ENCODE measurements at places on chromosomes 6 and 20.

GRCh38 chr20:5328268-5328667 lies 11.5 kb upstream of the PROKR2 start:
- DNase-seq: no peak

DNA sequence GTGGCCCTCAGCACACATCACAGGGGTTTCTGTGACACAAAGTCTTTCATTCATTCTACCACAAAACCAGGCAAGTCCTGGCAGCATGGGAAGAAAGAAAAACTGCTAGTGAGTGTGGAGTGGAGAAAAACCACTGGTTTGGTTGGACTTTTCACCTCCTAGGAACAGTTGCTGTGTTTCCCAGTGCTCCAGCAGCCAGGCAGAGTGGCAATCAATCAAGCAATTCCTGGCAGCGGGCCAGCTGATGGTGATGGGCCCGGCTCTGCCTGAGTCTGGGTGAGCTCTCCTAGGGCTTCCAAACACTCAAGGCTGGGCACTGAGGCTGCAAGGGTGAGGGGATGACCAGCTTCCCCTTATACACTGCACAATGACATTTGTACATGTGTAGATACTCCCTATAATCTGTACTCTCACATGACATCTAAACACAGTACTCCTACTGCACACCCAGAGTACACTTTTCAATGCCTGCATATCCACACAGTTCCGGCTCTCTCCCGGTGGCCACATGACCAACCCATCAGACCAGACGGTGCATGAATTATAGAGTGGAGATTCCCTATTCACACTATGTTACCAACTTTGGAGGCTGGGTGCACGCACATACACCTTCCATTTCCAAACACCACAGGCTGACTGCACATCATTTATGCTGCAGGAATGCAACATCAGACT lies 156.6 kb downstream of the UNC5CL start:
- DNase-seq: peak; percentile 18

DNA sequence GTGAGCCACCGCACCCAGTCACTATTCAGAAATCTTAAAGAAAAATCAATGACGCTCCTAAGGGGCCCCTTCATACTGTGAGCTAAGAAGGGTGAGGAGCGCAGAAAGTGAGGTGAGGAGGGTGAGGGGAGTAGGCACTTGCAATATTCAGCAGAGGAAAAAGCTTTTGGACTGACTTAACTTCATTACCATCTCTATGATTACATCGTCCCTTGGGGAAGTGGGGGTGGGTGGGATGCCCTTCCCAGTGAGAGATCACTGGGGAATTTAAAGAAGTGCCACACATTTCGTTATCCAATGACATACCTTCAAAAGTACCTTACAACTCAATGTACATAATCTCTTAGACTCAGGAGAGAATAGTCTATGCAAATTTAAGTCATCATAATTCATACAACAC lies 46.5 kb downstream of the SMLR1 start:
- DNase-seq: no peak

DNA sequence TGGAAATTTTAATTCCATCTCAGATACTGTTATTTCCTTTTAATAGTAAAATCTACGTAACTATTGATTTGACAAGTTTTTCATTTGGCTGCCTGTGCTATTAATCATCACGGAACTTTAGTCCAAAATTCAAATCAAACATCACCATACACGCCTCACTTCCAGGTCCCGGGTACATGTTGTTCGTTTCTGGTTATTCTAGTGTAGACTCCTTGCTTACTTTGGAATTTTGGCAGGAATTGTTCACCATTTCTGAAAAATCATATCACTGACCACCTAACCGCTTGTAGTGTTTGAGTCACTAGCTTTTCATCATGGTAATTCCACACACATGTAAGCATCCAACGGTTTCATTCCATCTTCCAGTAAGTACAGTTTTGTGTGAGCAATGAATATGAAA lies 98.0 kb upstream of the NHSL1 start:
- no peak for DNase-seq

GRCh38 chr6:125748406-125749172 lies 843 bp upstream of the HEY2 start:
- DNase-seq: no peak

DNA sequence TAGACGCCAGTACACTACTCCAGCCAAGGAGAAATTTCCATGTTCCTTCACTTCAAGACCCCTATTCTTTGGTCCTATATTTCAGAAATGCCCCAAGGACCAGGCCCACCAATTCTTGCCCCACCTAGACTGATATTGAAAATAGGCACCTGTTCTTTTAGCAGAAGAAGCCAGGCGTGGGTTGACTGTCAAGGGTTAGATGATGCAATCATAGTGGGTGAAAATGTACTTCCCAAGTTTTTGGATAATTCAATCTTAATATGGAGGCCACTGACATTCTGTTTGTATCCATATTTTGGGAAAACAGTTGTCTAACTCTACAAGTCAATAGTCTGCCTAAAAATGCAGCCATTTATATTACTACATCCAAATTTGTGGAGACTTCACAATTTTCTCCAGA lies 21.0 kb upstream of the SNAP91 start:
- no peak for DNase-seq

DNA sequence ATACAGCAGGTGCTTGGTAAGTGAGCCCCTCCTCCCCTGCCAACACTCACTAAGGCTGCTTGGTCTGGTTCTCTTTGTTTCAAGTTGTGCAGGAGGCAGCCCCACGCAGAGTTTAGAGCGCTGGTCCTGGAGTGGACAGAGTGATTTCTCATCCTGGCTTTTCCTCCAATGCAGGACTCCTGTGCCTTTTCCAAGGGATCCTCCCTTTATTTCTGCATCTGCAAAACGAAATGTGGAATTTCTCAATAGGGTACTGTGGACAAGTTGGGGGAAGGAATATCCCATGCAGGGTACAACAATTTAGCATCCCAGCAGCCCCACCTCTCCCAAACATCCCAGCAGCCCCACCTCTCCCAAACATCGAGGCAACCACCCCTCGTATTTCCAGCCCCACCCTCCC lies 30.6 kb upstream of the CCDC167 start:
- DNase-seq: no peak

GRCh38 chr6:21348504-21349195 lies 244.9 kb upstream of the SOX4 start:
- DNase-seq: no peak

DNA sequence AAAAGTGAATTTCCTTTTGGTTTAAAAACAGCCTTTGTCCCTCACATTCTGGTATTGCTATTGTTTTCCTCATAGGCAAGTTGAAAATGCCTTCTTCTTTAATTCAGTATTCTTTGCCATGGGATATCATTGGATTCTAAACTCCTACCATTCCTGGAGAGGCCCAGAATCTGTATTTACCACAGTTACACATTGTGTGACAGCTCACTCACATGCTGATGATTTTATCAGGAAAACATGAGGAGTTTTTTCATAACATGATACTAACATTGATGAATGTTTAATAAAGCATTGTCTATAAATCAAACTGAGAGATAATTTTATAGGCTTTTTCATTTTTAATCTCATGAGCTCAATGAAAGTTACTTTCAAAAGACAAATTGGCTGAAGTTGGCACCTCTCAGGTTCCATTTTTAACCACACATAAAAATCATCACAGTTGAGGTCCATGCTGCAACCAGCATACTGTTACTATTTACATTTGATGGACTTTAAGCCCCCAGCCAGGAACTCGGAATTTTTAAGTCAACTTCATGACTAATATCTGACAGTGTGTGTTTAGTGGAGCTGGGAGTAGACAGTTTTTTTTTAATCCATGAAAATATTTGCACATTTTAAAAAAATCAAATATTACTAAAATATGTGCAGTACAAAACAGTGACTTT lies 82.8 kb downstream of the FAM83B start:
- no peak for DNase-seq

- DNase-seq: no peak
Measured at GRCh38 chr20:20143646-20144045, 91.3 kb downstream of the CFAP61 start.

DNA sequence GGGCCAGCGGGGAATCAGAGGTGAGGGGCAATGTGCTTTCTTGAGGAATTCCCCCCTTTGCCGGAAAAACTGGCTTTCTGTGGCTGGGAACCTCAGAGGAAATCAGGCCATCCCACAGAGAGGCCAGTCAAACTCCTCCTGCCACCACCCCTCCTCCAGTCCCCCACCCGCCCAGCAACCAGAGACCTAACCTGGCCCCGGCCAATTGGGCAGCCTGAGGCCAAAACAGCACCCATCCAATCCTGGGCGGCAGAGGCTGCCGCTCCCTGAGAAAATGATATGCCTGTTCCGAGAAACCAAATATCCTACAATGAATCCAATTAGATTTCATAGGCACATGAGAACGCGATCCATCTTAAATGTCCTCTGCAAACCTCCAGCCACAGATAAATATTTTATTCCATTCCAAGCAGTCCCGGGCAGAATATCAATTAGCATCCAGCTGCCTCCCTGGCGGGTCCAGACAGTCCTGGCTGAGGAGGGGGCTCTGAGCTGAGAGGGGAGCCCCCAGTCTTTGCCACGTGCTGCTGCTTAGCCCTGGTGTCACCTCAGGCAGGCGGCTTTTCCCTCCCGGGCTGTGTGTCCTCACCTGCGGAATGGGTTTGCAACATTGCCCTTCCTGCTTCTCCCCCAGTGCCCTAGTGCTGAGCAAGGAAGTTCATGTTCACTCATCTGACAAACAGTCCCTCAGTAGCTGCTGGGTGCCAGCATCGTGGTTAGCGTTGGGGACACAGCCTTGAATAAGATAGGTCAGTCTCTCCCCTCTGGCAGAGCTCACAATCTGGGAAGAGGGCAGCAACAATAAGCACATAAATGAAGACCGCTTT lies 95.0 kb downstream of the DLGAP4 start:
- no peak for DNase-seq

- no peak for DNase-seq
Measured at GRCh38 chr20:63343460-63344445, 17.4 kb downstream of the CHRNA4 start.

DNA sequence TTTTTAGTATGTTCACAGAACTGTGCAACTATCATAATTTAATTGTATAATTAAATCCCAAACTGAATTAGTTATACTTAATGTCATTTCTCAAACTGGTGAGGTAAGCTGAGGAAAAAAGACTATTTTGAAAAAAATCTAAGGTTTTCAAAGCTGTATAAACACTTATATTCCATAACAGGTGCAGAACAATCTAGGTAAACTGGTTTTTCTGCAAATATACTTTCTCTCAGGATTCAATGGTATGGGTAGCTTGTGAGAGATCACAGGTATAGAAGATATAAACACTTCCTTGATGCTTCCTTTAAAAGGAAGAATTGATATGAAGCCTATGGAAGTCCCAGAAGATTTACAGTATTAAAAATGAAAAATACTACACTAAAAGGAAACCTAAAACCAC lies 33.7 kb downstream of the NOL7 start:
- no peak for DNase-seq

- DNase-seq: no peak
Measured at GRCh38 chr6:11748591-11749210, 29.9 kb downstream of the ADTRP start.

GRCh38 chr6:156718647-156719394 lies 58.4 kb upstream of the ARID1B start:
- DNase-seq: peak; percentile 28

- no peak for DNase-seq
Measured at GRCh38 chr20:10639077-10639736, 34.6 kb downstream of the JAG1 start.

DNA sequence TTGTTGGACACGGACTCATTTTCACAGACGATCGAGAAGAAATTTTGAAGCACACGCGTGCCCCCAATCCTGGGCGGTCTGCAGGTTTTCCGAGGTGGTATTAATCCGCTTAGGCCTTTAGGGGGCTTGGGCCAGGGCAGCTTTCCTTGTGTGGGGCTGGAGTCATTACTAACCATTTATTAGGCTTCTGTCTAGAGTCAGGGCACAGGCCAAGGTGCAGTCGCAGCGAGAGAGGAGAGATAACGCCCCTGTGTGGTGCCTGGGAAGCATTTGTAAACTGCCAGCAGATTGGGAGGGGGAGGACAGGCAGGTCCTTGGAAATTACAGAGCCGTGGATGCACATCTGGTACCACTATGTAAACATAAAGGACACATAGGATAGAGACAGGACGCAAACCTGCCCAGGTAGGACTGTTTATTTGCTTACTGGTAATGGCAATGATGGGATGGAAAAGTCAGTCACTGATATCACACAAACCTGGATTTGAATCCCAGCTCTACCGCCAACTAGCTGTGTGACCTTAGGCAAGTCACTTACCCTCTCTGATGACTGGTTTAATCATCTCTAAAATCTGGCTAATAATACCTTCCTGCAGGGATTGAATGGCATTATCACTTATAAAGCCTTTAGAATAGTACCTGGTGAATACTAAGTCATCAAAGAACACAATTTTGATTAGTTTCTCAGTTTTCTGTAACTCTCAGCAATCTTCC lies 76.4 kb downstream of the TMEM242 start:
- no peak for DNase-seq

- DNase-seq: no peak
Measured at GRCh38 chr6:41122373-41122772, 31.8 kb downstream of the TREML1 start.

DNA sequence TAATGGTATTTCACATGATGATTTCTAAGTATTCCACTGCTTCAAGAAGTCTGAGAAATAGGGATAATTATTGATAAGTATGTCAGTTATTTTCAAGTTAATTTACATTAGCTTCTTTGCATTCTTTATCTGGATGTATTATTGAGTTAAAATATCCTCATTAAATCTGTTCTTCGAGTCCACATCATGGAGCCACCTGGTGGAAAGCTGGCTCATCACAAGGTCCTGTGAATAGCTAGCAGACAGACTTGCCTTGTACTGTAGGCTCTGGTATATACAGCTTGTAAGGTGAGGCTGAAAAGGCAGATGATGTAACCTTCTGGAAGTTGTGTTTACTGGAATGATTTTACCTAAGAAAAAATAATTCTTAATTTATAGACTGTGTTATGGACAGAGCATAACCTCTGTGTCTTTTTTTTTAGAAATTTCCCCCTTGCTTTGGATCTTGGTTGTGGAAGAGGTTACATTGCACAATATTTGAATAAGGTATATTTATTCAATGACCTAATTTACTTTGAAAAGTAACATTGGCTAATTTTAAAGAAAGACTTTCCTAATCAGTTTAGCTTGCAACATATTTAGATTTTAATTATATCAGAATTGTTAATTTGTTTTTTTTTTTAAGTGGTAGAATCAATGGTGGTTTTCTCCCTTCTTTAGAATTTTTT lies 3.5 kb downstream of the NDUFAF5 start:
- peak; percentile 27 for DNase-seq

GRCh38 chr20:11436113-11436905 lies 481.4 kb upstream of the BTBD3 start:
- no peak for DNase-seq

- DNase-seq: no peak
Measured at GRCh38 chr6:141752677-141753076, 380.0 kb upstream of the GJE1 start.
